Left renal pelvis (tissue), 4 donors: ENCODE measurements at places on chromosomes 11 and 22. TPM values are rescaled to one million over a fixed set of nuclear protein-coding genes. Genes with fewer than 3 reads are reported as not detected.

- no peak for DNase-seq
These were observed 26.0 kb upstream of the FADD start for GRCh38 chr11:70176940-70177689.

- DNase-seq = no peak
These were observed 1.1 kb upstream of the SERPING1 start for GRCh38 chr11:57596266-57596885.

The CEP126 gene
- 3.3 TPM for polyA plus RNA-seq

DNA sequence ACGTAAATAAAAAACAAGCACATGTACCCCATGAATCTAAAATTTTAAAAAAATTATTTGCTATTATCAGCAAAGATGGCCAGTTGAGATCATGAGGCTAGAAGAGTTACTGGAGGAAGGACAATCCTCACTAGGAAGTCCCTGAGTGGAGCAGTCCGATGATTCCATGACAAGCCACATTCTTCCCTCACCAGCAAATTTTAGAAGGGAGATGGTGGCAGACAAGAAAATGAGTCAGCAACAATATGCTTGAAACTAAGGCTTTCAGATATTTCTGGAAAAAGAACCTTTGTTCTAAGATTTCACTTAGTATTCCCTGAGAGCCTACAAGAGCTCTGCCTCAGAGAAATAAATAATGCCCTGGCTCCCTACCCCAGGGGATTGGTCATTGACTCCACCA lies 34.9 kb downstream of the P4HA3 start:
- no peak for DNase-seq

DNA sequence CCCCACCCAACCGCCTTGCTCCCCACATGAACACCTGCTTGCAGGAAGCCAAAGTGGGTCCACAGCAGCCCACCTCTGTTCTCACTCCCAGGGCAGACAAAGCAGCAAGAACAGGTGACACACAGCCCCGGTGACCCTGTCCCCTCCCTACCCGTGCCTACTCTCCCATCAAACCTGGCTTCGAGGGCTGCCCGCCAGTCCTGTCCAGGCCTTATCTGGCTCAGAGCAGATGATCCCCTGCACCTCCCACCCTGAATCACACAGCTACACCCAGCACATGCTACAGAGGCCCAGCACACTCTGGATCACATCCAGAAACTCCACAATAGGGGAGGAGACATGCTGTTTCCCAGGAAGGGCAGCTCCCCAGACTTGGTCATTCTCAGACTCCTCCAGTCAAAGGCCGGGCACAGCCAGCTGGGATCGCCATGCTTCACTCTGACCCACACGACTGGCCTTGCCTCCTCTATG lies 6.2 kb upstream of the RGL4 start:
- no peak for DNase-seq

DNA sequence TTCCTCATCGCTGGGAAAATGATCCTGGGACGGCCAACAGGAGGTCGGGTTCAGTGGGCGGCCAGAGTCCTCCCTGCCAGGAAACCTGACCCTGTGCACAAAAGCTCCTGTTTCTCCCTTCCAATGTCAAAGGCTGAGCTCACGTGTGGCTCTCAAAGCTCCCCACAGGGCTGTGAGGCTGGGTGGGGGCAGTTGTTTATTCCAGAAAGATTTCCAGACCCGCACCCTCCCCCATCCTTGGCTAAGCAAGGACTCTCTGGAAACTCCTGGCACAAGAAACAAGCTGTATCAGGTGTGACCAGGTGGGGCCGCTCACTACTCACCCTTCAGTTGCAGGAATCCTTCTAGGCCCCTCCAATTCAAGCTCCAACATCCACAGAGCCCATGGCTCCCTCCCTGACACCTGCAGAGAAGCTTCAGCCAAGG lies 131.9 kb downstream of the SHANK2 start:
- peak; percentile 46 for DNase-seq

GRCh38 chr11:122359081-122359571 lies 243.1 kb upstream of the BLID start:
- DNase-seq = no peak

The SLC17A6 gene
- not detected for polyA plus RNA-seq

DNA sequence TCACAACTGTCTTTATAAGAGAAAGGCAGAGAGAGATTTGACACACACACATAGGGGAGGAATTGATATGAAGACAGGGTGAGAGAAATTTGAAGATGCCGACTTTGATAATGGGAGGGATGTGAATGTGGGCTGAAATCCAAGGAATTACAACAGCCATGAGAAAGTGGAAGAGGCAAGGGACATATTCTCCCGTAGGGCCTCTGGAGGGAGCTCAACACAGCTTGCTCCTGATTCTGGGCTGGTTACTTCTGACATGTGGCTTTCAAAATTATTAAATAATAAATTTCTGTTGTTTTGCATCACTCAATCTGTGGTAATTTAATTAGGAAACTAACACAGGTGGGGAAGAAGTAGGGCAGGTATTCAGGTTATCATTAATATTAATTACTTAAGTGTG lies 282.9 kb downstream of the LUZP2 start:
- DNase-seq = no peak

DNA sequence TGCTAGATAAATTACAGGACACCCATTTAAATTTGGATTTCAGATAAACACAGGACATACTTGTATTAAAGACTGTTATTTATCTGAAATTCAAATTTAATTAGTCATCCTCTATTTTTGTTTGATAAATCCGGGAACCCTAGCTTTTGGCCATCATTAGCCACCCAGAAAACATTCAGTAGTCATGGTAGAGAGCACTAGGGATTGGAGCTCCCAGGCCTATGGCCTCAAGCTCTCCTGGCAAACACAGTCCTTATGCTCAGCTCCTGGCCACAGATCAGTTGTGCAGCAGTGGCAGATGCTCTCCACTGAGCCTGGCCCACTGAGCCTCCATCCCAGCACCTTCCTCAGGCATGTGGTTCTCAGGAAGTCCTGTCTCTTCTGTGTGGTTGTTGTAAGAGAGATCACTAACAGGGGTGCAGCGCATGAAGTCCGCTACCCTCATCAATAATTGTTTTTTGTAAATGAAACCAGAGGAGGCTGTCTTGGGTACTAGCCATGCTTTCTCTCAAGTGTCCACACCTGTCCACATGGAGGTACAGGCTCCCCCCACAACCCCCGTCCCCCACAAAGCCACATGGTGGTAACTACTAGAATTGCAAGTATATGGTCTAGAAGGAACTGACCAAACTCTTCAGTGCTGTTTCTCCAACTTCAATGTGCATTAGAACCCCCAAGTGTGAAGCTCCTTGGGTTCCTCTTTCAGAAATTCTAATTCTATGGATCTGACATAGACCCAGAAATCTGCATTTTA lies 1.1 kb upstream of the IRAG1 start:
- no peak for DNase-seq

- DNase-seq = no peak
These were observed 7.8 kb upstream of the DKK3 start for GRCh38 chr11:12016246-12016645.

The ATXN10 gene
- 255 TPM for polyA plus RNA-seq

- DNase-seq = no peak
These were observed 42.3 kb downstream of the GRAMD1B start for GRCh38 chr11:123472236-123472935.

The NAALAD2 gene
- polyA plus RNA-seq = 33.5 TPM

GRCh38 chr11:77269484-77270123 lies 31.9 kb downstream of the GDPD4 start:
- no peak for DNase-seq

- DNase-seq = no peak
These were observed 54.1 kb downstream of the GRIK4 start for GRCh38 chr11:120565466-120566155.

The BLID gene
- not detected for polyA plus RNA-seq

GRCh38 chr11:77120571-77120970 lies 7.5 kb upstream of the MYO7A start:
- no peak for DNase-seq

- no peak for DNase-seq
These were observed 2.7 kb downstream of the RBM14 start for GRCh38 chr11:66619080-66619554.
